Astrocyte of the cerebellum (primary cell): ENCODE measurements at places on chromosomes 7 and 10.

DNA sequence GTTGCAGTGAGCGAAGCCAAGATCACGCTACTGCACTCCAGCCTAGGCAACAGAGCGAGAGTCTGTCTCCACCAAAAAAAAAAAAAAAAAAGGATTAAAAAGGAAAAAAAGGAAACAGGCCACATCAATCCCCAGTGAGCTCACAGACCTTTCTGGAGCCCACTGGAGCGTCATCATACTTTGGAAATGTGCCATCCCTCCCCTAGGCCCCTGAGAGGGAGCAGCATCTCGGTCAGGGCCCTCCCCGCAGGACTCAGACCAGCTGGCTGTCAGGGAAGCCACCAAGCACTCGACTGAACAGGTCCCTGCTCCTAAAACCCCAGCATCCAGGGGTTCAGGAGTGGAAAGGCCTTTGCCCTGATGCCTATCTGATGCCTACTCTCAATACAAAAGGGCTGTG is 97.9 kb upstream of the SH2B2 start:
- DNase-seq, result no peak

DNA sequence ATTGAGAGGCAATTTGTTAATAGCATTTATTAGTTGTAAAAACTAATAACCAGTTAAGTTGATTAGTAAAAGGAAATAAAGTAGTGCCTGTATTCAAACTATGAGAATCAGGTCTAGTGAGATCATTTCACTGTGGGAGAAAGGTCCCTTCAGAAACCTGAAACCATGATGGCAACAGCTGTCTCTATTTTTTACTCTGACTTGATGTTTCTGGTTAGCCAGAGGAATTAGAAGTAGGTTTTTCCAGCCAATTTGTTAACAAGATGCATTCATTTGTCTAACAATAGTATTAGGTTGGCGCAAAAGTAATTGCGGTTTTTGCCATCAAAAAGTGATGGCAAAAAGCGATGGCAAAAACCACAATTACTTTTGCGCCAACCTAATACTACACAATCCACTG is 272.2 kb upstream of the YAE1 start:
- no peak for DNase-seq

DNA sequence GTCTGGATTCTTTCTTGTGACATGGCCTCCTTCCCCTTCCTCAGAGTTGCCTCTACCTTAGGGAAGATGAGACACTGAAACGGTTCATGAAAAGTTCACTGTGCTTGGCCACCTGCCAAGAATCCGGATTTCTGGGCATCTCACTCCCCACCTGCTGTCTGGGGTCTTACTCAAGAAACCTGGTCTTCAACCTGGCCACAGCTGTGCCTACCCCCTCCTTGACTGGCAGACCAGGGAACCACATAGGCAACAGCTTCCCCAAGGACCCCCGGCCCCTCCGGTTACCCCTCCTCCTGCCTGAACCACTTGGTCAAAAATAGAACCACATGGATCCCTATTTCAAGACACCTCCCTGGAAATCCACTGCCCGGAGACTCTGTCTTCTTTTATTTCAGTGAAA is 58.7 kb upstream of the NANOS1 start:
- no peak for DNase-seq

- no peak for DNase-seq
Observed at GRCh38 chr10:89156161-89156835, 50.8 kb downstream of the CH25H start.

GRCh38 chr10:58438340-58438871 is 53.2 kb downstream of the TFAM start:
- peak; percentile 61 for DNase-seq

GRCh38 chr10:70964245-70964644 is 75.9 kb upstream of the PCBD1 start:
- no peak for DNase-seq

DNA sequence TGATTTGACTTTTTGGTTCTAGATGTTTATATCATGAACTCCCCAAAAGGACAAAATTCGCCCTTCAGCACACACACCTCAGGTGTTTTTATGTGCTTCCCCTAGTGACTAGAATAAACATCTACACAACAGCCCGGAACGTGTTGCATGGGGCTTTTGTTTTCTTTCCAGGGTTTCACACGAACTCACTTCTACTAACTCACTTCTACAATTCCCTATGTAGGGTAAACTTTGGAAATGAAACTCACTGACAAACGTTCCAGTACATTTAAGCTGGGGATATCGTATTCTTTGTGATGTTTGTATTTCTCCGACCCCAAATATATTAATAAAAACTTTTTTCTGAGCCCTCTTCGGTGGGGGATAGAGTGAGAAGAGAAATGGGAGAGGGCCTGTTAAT is 1.4 kb downstream of the TRA2A start:
- DNase-seq, result peak; percentile 23

GRCh38 chr7:24858108-24858977 is 101.1 kb upstream of the GSDME start:
- no peak for DNase-seq

DNA sequence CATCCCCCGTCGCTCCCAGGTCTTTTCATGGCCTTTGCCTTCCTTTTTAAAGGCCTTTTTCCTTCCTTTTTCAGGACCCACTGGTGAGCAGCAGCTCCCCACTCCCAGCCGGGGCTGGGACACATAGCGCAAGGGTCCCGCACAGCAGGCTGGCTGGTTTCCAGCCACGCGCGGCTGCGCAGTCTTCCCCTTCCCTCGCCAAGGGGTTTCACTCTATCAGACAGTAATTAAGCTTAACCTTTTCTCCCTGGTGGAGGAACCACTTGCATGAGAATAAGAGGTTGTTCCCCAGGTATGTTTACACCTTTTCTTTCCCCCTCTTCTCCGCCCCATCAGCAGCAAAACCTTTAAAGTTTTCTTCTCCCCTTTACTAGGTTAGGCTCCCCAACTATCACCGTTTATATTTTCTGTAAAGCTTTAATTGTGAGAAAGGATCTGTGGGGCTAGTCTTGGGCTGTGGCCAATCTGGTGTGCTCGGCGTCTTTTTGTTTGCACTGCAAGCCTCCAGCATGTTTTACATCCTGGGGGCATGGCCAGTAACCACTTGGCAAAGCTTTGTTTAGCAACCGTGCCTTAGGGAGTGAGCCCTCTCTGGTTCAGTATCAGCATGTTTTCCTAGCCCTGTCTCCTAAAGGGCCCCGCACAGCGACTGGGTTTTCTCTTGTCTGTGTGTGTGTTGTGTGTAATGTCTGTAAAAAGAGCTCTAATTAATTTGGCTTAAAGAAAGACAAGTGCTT is 219.6 kb downstream of the PHF14 start:
- DNase-seq, result peak; percentile 36
